ENCODE measurements at places on chromosomes 12 and 14. TPM values are rescaled to one million over a fixed set of nuclear protein-coding genes. Genes with fewer than 3 reads are reported as not detected.

DDX11 gene
- total RNA-seq, result 18.7 TPM

GRCh38 chr14:93788543-93789227 lies 400 bp upstream of the PRIMA1 start:
- H3K36me3 ChIP-seq, result no peaks in the 10 kb centered on the region
- H3K4me3 ChIP-seq, result peak overlapping the region; percentile 68
- DNase-seq, result no peak
- H3K27me3 ChIP-seq, result no peaks in the 10 kb centered on the region
- peak overlapping the region; percentile 94 for H3K27ac ChIP-seq

GRCh38 chr14:76967788-76968187 lies 60.7 kb downstream of the IRF2BPL start:
- H3K4me1 ChIP-seq, result peaks cover under 1% of the 10 kb centered on the region
- no peaks in the 10 kb centered on the region for H3K36me3 ChIP-seq
- no peak overlapping the region for H3K4me3 ChIP-seq
- DNase-seq, result no peak
- H3K27ac ChIP-seq, result no peak overlapping the region

DNA sequence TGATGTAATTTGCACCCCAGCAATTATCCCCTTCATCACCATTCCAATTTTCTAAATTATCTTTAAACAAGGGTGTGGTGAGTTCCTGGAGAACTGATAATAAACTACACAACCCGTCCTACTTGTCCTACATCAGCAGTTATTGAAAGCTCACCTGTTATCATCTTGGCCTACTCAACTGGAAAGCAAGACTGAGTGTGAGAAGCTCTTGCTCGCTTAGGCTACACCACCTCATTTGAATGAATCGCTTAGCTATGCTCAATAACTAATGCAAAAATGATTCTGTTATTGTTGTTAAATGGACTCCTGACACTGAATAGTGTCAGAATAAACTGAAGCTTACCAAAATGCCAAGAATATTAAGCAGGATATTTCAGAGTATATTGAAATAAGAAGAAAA lies 115.4 kb upstream of the BTG1 start:
- no peaks in the 10 kb centered on the region for H3K4me1 ChIP-seq
- H3K27me3 ChIP-seq, result no peaks in the 10 kb centered on the region
- H3K36me3 ChIP-seq, result no peaks in the 10 kb centered on the region
- peak; percentile 4 for DNase-seq
- H3K4me3 ChIP-seq, result no peak overlapping the region

DNA sequence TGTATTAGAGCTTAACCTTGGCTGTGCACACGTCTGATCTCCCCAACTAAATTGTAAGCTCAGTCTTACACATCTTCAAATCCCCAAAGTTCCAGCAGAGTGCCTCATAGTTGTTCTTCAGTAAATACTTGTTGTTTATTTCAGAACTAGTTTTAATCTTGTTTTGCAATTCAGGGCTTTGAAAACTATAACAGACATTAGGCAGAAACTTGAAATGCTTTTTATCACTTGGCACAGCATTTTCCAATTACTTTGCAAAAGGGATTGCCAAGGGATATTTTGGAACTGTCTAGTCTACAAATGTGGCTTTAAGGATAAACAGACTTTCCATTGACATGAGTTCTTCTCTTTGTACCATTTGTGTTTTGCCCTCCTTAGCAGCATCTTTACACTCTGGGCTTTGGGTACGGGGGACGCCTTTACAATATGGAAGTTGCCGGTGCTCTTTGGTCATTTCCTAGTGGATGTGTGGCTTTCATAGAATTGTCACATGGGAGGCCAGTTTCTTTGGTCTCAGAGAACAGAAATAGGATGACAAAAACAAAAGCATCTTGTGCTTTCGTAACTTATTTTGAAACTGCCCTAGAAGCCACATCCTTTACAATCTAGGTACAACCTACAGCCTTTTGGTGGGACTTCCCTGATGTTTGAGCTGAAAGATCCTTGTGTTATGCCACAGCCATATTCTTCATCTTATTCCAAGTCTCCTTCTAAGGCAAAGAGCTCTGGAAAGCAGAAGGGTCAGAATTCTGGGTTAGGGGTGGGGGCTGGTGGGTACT lies 96.9 kb downstream of the NPAS3 start:
- H3K4me1 ChIP-seq, result peaks cover 7% of the 10 kb centered on the region
- no peak for DNase-seq
- H3K4me3 ChIP-seq, result no peak overlapping the region
- no peaks in the 10 kb centered on the region for H3K36me3 ChIP-seq
- H3K27me3 ChIP-seq, result no peaks in the 10 kb centered on the region

All from esophagus muscularis mucosa (tissue), 4 donors.